ENCODE measurements at places on chromosomes 3 and 15.

DNA sequence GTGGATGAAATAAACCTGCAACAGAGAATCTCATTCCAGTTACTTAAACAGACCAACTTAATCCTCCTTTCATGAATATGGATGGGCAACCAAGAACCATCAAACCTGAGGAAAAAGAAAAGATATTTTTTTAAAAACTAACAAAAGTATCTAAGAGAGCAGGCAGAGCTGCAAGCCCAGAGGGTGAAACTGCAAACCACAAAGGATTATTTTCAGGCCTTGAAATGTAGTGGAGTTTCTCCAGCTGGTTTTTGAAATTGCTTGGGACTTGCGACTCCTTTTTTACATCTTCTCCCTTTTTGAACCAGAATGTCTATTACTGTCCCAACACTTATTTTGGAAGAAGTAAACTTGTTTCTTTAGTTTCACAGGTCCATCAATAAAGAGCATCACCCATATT, 87.4 kb downstream of the STAG1 start:
- no peak for DNase-seq

DNA sequence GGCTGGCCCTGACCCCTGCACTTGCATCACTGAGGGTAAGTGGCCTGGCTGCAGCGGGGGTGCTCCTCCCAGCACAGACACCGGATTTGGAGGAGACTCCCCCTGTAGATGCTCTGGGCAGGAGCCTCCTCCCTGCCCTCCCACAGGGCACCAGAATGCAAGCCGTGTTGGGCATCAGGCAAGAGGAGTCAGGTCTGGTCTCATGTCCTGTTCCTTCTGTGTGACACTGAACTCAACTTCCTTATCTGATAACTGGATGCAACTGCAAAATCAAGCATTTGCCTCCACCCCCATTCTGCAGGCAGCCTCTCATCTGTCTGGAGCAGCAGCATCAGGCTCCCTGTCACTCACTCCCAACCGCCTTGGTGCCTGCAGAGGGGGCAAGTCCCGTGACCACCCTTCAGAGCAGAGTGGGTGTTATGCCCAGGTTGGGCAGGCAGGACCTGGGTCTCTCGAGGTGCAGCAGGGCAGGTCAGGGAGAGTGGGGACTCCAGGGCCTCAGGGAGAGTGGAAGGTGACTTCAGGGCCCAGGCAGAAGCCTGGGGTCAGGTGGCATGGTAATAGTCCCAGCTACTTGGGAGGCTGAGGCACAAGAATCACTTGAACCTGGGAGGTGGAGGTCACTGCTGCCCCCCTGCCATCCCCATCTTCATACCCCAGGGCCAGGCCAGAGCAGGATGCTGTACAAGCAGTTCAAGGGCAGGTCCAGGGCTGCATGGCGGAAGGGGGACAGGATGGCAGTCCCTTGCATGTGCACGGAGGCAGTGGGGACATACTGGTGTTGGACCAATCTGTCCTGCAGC, 10.5 kb upstream of the RPL29 start:
- DNase-seq, result no peak

DNA sequence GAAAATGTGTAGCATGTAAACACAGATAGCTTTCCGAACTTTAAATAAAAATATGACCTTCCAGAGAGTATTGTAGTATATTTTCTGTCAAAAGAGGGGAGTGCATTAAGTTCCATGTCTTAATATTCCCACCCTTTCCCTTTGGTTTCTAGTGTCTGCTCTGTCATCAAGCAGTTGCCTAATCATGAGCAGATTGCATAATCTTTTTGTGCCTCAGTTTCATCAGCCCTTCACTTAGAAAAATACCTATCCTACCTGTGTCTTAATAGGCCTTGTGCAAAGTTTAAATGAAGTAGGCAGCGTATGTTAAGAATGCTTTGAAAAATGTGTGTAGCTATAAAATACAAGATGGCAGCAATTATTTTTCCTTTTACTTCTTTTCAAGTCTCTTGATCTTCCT, 52.8 kb downstream of the CALML4 start:
- DNase-seq, result no peak

DNA sequence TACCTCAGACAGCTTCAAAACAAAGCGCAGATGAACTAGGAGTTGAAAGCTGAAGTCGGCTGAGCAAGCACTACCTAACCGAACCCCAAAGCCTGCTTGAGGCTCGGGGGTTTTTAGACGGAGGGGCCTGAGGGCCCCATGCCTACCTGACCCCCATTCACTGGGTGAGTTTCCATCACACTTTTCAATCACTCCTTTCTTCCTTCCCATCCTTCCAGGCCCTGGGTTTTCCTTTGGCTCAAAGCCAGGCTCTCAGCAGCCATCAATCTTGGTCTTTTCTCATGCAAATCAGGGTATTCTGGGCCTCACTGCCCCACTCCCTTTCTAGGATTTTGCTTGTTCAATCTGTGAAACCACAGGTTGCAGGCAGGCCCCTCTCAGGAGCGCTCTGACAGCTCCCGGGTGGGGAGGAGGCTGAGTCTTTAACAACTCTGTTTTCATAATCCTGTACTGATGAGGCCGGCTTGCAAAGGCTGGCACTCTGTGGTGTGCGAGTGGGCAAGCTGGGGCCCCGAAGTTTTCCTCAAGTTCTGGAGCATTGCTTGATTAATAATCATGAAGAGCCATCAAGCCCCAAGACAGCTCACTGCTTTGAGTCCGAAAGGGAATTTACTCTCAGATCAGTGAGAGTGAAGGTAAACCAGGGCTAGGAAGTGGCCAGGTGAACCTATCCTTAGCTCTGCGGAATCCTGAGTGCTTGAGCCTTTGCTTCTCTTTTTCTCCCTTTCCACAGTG, 97.6 kb downstream of the FRMD4B start:
- no peak for DNase-seq

GRCh38 chr3:46527239-46527638, 29.5 kb downstream of the RTP3 start:
- no peak for DNase-seq

GRCh38 chr15:92811148-92811913, 88.8 kb upstream of the CHD2 start:
- no peak for DNase-seq

- no peak for DNase-seq
These were observed 152.7 kb downstream of the IL20RB start for GRCh38 chr3:137110392-137110996.

DNA sequence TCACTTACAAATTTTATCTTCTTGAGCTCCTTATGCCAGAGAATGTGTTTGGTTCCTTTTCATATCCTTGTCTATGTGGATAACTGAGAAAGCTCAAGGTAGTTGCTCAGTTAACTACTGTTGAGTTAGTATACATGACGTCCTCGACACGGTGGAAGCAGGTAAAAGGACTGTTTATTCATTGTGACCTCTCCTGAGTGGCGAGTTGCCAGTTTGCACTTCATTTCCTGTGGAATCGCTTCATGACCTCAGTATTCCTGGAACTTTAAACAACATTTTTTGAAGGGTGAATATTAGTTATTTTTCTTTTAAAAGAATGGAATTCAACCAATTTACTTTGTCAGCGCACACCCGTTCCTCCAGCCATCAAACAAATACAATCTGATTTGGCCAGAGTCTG, 1.2 kb upstream of the TPRG1 start:
- no peak for DNase-seq

DNA sequence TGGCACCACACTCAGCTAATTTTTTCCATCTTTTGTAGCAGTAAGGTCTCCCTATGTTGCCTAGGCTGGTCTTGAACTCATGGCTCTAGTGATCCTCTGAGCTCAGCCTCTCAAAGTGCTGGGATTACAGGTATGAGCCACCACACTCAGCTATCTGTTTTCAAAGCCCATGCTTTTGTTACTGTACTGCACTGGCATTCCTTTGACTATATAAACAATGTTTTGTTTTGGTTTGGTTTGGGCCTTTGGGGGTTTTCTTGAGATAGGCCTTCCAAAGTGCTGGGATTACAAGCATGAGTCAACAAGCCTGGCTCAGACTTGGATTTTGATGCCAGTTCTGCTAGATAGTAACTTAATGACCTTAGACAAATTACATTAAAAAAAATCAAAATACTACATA, 89.7 kb upstream of the GK5 start:
- no peak for DNase-seq

DNA sequence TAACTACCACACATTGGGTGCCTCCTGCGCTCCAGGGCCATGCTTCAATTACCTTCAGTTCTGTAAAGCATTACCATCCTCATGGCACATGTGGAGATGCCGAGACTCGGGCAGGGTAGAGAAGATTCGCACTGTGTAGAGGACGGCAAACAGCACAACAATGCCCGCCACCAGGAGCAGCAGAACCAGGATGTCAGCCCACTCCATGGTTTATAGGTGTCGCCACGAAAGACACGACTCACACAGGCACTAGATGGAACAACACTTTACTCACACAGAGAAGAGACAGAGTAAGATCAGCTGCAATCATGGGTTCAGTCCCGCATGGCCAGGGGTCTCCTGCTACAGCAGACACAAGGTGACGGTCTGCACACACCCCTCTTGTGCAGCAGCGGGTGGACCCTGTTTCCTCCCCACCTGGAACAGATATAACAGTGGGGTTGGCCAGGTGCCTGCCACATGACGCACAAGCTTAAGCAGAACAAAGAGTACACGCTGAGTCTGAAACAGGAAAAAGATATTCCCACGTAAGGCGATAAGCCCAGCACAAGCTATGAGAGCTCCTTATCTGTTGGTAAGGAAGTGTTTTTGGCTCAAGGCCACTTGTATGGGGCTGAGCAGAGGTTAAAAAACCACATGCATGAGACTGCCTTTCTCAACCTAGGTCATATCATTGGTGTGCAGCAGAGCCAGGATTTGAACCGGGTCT, 2.5 kb upstream of the TBC1D21 start:
- no peak for DNase-seq

DNA sequence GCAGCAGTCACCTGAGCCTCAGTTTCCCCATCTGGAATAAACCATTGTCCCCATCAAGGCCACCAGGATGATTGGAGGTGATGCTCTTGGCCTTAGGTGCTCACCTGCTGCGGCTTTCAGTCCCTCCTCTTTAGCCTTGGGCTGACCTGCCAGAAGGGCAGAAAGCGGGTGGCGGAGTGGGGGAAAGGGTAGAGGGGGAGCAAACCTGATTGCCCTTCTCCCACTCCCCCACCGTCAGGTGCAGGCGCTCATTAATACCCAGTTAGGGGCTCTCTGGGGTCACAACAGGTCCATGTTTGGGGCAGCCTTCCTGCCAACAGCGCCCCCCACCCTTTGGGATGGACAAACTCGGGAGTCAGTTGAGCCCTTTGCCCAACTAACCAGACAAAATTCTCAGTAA, 50.5 kb downstream of the GRIP2 start:
- no peak for DNase-seq

DNA sequence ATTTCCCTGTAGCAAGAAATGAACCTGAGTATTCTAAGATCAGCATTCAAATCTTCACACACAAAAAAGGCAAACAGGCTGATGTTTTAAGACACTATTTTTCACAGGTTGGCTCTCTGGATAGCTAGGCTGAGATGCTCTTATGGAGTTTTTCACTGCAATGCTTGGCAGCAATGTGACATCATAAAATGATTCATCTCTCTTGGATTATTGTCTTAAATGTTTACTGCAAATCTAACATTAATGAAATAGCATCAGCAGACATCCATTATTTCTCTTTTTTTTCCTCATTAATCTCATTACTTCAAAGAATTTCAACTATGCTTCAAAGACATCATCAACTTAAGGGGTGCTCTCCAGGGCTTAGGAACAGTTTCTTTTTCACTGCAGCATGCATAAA, 23.6 kb upstream of the SSUH2 start:
- no peak for DNase-seq

All from D721Med (cell line).